ENCODE measurements at places on chromosomes 6 and 20.

GRCh38 chr6:16511040-16511660 is 250.1 kb downstream of the ATXN1 start:
- DNase-seq: no peak

DNA sequence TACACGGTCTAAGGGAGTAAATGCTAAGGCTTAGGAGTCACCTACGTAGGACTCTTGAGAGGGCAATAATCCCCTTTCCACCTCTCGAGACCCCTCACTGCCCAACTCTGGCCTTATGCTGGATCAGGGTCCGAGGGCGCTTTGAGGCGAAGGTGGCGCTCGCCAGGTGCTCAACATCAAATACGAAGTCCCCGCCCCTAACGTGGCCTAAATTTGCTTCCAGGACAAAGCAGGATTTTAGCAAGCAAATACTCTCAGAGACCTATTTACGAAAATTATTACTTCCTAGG is 406 bp upstream of the TRIM26 start:
- DNase-seq: no peak

DNA sequence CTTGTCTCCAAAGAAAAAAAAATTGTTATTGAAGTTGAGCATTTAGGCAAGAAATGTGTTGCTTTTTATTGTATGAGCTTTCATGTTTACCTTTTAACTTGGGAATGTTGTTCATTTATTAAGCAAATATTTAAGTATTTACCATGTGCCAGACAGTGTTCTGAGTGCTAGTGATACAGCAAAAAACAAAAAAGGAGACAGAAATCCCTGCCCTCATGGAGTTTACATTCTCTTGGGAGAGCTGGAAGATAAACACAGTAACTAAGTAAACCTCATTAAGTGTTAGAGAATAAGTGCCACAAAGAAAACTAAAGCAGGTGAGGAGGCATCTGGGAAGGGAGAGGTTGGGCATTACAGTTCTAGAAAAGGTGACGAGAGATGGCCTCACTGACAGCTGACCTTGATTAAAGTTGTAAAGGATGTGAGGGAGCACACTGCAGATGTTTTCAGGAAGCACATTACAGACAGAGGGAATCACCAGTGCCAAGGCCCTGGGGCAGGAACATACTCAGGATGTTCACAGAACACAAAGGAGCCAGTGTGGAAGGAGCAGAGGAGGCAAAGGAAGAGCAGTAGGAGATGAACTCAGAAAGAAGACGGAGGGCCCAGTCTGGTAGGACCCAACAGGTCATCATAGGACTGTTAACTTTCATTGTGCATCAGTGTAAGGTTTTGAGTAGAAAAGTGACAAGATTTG is 33.5 kb downstream of the XRN2 start:
- no peak for DNase-seq

DNA sequence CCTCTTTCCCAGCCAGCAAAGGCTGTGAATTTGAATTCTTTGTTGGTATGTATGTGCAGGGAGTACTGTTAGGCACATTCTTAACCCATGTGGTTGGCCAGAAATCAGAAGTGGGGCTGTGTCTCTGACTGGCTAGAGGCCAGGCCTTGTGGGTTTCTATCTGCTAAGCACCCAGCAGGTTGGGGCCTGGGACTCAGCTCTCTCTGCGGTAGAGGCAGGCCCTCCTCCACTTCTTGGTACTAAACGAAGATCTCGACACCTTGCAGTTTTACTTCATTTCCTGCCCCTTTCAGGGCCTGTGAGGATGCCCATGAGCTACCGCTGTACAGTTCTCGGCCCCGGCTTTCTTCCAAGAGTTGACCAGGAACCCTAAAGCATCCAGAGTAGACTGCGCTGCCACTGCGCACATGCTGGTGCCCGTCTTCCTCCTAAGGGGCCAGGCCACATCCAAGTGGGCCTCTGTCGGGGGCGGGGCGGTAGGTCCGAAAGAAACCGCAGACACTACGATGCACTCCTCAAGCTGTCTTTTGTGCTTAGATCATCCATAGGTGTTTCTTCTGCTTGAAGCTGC is 51.1 kb downstream of the TCP11 start:
- DNase-seq: no peak

DNA sequence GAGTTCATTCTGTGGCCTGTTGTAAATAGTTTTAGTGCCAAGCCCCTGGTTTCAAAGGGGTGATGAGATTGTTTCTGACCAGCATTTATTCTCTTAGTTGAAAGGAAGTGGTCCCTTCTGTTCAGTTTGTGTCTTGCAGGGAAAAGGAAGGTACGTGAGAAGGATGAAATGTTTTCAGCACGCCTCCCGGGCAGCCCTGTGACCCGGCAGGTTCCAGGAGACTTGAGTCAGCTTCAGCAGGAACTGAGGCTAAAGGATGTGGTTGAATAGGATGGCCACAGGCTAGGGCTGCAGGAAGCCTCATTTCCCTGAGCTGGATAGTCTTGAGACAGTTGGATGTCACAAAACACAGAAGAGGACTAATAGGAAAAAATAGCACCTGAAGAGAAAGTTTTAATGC is 132.4 kb upstream of the SYNDIG1 start:
- no peak for DNase-seq

DNA sequence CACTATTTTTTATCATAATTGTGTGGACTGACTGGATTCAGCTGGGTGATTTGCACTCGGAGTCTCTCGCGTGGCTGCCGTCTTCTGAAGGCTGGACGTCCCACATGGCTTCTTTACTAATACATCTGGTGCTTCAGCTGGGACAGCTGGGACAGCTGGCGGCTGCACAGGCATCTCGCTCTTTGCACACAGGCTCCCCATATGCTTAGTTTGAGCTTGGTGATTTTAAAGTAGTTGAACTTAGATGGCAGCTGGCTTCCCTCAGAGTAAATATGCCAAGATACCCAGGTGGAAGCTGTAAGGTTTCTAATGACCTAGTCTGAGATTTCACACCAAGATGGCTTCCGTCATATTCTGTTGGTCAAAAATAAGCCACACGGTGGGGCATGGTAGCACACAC is 38.7 kb upstream of the PPP1R3G start:
- DNase-seq: no peak
